ENCODE measurements at places on chromosomes 4 and X.
A peak's percentile ranks its signal among the peaks of the same experiment; 100 is the strongest.

- DNase-seq: no peak
Observed at GRCh38 chrX:9301836-9302235, 163.0 kb upstream of the TBL1X start.

DNA sequence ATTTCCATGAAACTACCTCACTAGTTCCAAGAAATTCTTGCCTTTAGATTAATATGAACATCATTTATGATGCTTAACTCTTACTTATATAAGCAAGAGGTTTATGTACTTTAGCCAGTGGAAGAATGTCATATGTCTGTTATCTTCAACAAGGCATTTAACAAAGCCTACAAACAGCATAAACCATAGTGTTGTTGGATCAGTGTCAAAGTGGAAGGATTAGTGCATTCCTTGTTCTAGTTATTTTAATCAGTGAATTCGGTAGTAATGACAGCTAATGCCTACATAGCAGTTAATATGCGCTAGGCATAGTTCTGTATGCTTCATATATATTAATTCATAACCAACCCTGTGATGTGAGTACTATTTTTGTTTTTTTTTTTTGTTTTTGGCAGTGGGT, 3.1 kb downstream of the PI4K2B start:
- DNase-seq: no peak

DNA sequence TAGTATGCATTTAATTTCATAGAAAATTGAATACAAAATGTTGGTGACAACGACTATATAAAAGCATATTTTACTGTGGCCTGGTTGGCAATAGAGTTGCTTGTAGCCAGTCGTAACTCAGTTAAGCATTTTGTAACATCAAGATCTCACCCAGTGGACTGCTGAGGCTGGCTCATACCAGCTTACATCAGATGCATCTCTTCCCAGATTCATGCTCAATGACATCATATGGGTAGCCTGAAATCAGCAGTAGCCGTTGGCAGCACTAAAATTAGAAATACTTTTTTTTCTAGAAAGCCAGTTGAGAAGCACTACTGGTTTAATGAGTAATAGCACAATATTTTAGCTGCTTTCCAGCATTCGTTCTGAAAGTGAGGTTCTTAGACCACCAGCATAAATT, 341.2 kb downstream of the TECRL start:
- DNase-seq: no peak

DNA sequence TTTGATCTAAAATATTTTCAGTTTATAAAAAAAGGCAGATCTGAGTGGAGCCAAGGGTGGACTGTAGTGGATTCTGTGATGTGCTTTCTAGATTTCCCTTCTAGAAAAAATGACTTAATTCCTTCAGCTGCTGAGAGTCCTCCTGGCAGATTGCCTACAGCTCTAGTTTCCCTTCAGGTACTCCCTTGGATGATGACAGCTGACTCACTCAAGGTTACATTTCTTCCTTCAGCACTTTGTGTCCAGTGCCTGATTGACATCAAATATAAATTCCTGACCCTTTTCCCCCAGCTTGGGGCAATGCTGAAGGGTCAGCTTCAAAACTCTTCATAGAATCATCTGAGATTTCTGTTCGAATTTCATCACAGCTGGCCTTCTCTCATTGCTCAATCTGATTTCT, 161.7 kb downstream of the EMCN start:
- DNase-seq: no peak

DNA sequence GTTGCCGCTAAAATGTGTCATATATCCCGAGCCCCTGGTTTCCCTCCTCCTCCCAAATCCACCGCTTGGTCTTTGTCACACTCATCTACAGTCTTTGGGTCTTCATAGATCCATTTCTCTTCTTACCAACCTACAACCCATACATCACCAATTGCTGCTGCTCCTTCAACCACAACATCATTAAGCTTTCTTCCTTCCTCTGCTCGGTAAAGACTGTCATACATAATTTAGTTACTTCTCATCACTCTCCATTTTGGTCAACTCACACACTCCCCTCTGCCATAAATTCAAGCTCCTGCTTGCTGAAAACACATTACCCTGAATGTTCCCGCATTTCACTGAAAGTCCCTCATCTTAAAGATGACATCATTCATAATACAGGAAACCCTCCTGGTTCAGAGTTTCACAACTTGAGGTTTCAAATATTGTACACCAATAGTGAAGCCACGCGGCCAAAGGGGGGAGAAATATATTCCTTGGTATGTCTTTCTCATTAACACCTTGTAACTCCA, 1.7 kb upstream of the DCTD start:
- no peak for DNase-seq

GRCh38 chrX:73992019-73992418, 312.0 kb upstream of the ZCCHC13 start:
- no peak for DNase-seq

DNA sequence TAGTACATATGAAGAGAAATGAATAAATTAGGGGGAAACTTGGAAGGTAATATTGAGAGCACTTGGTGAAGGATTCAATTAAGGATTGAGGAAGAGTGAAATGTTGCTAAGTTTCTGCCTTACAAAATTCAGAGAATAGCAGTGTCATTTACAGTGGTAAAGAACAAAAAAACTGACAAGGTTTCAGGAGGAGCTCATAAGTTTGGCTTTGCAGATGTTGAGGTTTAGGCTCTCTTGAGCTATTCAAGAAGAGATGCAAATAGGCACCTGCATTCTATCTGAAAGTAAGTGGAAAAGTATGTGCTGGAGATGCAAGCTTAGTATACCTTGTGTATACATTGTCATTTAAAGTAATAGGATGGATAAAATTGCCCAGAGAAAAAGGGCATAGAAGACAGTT, 22.3 kb upstream of the EMCN start:
- no peak for DNase-seq

DNA sequence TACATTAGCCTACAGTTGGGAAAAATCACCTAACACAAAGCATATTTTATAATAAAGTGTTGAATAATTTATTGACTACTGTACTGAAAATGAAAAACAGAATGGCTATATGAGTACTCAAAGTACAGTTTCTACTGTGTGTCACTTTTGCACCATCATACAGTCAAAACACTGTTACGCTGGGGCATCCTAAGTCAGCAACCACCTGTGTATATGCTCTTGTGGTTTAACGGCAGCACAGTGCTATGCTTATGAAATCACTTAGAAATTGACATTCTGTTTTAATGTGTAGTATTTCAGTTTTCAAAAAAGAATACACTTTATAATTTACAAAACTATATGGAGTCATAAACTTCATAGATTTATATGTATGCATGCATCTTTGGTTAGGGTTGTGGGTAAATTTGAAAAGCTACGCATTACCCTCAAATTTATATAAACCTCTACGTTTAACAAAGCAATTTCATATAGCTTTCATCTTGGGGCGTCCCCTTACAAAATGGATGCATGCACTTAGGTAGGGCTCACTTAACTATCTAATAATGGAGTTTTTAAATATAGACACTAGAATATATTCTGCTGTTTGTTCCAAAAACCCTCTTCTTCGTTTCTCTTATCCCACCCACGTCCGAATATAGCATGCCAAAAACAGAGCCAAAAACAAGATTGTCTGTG, 690 bp upstream of the NEIL3 start:
- DNase-seq: no peak

DNA sequence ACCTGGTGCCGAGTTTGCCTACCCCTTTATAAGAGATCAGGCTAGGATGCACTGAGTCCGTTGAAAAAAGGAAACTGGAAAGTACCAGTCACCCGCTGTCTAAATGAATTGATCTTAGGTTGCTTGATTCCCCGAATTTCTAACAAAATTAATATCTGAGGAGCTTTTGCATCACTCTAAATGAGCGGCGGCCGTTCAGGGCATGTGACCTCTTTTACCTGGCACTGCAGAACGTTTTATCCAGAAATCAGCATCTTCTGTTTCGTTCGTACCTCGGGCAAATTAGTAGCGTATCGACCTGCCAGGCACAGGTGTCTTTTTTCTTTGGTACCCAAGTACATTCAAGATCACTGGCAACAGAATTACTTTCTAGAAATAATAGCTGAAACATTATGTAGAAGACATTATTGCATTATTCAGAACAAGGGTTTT, 876 bp downstream of the KLHL2 start:
- no peak for DNase-seq

DNA sequence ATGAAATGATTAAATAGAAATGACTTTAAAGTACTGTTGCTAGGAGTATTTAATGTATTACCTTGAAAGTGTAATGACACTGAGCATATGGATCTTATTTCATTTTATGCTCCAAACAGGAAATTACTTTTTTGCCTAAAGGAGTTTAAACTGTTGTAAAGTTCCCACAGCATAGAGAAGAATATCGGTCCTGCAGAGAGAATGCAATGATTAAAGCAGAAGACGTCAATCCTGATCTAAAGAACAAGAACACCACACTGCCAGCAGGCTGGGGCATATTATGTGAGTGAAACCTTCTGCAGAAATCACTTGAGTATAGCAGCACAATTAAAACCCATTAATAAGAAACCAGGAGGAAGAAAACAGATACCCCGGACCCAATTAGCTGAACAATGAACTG, 72.8 kb upstream of the CAMK2D start:
- no peak for DNase-seq

GRCh38 chr4:173565281-173565680, 35.3 kb upstream of the HAND2 start:
- DNase-seq: no peak

DNA sequence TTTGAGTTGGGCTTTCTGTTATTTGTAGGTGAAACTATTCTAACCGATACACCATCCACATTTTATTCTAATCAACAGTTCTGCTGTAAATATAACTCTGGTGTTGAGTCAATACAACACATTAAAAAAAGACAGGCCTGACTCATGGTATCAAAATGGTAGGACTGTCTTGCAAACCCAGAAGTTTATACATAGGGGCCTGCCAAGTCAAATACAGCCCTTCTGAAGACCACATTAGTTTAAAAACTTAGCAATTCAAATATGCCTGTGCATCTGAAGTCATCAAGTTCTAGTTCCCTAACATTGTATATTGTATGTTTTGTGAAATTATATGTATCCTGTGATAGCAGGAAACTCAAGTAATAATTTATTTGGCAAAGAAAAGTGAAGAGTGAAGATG, 24.4 kb upstream of the PDE5A start:
- DNase-seq: no peak

- DNase-seq: no peak
Observed at GRCh38 chrX:37921758-37922157, 74.4 kb upstream of the DYNLT3 start.

GRCh38 chrX:40976981-40977380, 108.3 kb upstream of the USP9X start:
- no peak for DNase-seq

GRCh38 chr4:143364063-143364462, 27.4 kb downstream of the GAB1 start:
- DNase-seq: no peak

GRCh38 chr4:177446586-177446985, 4.3 kb upstream of the AGA start:
- DNase-seq: no peak

GRCh38 chr4:57147335-57148060, 37.3 kb upstream of the IGFBP7 start:
- no peak for DNase-seq

DNA sequence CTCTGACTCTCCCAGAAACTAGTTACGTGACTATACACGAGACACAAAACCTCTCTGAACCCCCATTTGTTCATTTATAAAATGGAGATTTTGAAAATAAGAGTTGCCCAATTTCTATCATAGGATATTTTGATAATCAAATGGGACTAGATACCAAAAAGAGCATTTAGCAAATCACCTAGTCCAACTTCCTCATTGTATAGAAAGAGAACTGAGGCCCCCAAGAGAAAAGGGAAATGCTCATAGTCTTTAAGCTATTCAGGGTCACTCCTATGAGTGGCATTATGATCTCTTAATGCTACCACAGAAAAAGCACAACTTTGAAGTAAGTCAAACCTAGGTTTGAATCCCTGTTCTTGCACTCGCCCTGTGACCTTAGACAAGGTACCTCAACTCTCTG, 62.7 kb downstream of the BMP15 start:
- no peak for DNase-seq

DNA sequence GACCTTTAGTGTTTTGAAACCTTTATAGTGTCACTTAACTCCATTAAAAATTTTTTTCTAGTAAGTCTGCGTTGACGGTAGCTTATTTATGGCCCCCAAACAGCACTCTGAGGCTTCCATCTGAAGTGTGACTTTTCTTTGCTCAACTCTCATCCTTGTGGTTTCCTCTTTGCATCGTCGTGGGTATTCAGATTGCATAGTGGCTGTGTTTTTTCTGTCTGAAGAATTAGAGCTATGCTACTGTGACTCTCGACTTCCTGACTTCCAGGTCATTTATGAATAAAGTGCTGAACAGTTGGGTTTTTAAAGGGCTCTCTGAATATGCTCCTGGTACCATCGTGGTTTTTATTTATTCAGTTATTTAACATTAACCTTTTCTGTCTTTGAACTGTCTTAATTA, 44.9 kb downstream of the JADE1 start:
- no peak for DNase-seq

GRCh38 chr4:10320130-10320529, 137.1 kb downstream of the ZNF518B start:
- no peak for DNase-seq

GRCh38 chr4:83170952-83171399, 56.4 kb upstream of the PLAC8 start:
- no peak for DNase-seq

- DNase-seq: no peak
Observed at GRCh38 chrX:119618439-119618838, 12.2 kb upstream of the NKRF start.

DNA sequence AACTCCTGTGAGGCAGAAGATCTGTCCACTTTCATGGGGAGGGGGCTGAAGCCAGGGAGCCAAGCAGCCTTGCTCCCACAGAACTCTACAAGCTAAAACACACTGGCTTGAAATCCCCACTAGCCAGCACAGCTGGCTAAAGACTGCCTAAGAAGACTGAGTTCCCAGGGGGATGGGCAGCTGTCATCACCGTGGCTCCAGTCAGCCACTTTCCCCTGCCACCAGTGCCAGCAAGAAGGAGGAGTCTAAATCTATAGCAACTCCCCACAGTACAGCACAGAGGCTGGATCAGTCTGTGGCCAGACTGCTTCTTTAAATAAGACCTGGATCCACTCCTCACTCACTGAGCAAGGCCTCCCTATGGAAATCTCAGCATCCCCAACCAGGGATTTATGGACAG, 308.6 kb downstream of the FAM47B start:
- DNase-seq: peak; percentile 24

GRCh38 chrX:134158821-134159512, 78.0 kb upstream of the CCDC160 start:
- no peak for DNase-seq

DNA sequence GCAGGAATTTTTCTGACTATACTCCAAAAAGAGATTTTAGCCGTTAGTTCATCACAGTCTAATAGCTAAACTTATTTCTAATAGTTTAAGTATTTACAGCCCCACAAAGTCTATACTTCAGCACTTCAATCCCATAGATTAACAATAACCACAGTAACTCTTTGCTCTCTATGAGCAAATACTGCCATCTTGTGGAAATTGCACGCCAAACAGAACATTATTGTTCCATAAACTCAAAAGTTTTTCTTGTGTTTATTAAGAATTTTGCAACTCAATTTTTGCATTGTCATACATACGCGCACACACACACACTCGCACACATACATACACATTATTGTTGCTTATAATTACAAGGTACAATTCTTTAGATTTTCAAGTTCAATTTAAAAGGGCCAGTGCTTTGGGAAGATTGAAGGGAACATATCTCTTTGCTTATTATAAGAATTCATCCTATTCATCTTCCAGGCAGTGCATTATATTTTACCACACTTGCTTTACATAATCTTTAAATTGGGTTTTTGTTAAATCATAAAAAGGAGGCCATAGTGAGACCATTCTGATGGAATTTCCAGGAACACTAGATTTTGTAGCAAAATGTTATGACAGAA, 63.8 kb upstream of the ATOH1 start:
- DNase-seq: peak; percentile 15

- no peak for DNase-seq
Observed at GRCh38 chr4:119321921-119322687, at the start of gene FABP2. FABP2 (minus strand) TSS chr4:119322138; CDS start chr4:119322102, 36 bp downstream.

Data from BE2C (cell line).